ENCODE measurements at places on chromosomes 3 and 15.

- no peak for DNase-seq
Measured at GRCh38 chr3:183745300-183746098, 47.9 kb downstream of the YEATS2 start.

GRCh38 chr15:72554471-72555425, 80.6 kb downstream of the ARIH1 start:
- DNase-seq: no peak

DNA sequence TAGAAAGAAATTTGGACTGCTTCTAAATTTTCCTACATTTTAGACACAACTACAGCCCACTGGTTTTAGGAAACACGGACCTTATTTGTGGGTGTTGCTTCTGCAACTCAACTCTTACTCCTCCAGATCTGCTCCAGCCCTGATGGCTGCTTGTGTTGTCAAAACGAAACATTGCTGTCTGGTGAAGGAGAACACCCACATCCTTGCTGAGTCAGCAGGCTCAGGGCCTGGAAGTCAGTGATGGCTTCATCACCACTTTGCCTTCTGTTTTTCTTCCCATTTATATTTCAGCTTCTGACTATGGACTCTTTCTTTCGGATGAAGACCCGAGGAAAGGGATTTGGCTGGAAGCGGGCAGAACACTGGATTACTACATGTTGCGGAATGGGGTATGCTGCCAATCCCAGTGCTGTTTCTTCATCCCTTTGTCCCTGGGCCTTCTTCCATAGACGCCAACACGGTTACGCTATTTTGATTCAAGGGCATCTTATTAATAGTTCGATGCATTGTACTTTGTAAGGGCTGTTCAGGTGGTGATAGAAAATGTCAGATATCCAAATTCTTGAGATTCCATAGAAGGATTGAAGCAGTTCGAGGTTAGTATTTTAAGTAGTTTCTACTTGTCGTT, 392.6 kb upstream of the TPM1 start:
- no peak for DNase-seq

DNA sequence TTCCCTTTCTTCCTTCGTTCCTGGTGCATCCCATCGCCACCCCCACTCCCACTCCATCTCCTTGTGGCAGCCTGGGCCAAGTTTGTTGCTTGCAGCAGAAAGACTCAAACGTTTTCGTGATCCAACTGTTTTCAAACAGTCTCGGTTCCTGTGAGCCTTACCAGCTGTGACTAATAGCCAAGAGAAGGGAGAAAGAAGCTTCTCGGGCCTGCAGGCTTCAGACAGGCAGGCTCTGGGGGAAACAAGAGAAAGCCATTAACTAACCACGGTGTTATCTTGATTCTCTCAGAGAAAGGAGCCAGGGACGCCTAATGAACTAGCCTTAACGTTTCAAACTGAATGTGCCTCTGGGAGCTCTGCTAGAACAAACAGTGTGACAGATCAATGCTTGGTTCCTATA, 742.0 kb downstream of the NR2F2 start:
- no peak for DNase-seq

DNA sequence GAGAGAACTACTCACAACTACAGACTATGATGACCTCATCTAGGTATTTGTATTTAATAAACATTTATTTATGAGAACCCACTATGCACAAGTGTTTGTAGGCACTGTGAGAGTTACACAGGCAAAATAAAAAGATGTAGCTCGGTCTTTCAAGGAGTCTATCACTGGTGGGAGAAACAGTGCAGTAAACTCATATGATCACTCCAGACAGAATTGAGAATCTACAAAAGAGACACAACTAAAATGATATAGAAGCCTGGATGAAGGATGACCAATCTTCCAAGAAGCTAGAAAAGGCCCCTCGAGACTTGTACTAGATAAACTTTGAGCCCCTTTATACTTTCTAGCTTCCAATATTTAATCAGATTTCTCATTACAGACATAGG, 70.2 kb upstream of the ZBTB20 start:
- no peak for DNase-seq

DNA sequence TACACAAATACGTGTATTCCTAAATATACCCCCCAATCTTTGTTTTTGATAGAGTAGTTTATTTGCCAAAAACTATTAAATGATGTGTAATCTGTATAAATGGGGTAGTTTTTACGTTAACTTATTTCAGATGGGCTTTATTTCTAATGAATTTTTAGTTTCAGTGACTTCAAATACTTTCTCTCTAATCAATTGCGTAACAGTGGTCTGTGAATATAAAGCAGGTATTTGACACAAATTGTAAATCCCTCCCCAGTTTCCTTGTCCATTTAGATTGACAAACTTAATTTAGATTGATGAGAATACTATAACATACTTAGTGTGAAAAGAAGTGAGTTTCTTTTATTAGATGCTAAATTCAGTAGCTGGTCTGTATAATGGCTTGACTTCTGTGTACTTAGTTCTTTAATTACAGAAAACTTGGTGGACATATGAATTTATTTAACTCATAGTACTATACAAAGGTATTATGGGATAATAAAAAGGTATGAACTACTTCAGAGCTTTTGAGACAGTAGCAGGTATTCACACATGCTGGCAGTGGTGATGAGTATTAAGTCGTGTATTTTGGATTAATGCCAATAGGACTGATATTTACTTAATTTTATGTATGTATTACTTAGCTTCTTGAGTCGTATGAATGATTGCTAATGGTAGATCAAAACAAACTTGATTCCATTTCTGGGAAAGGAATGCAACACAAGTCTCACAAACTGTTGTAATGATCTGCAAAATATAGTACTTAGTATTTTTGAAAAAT, 81.6 kb downstream of the STT3B start:
- DNase-seq: no peak

Measured in esophagus squamous epithelium (tissue), 5 donors.